NCI-H146 (cell line): ENCODE measurements at places on chromosomes 1 and 21.
A peak's percentile ranks its signal among the peaks of the same experiment; 100 is the strongest.

DNA sequence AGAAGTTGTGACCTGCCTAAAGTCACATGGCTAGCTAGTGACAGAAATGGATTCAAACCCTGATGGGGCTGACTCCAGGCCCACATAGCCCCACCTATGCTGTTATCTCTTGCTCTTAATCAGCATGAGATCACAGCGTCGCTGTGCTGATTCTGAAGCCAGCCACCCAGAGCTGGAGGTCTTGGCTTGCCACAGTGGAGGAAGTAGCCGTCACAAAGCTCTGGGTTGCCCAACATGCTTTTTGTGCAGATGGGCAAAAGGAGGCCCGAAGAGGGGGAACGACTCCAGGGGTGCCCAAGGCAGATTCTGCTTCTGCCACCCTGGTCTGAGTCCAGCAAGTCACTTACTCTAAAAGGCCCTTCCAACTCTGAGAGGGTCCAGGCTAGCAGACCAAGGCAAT, 14.7 kb upstream of the MFSD2A start:
- DNase-seq, result no peak

DNA sequence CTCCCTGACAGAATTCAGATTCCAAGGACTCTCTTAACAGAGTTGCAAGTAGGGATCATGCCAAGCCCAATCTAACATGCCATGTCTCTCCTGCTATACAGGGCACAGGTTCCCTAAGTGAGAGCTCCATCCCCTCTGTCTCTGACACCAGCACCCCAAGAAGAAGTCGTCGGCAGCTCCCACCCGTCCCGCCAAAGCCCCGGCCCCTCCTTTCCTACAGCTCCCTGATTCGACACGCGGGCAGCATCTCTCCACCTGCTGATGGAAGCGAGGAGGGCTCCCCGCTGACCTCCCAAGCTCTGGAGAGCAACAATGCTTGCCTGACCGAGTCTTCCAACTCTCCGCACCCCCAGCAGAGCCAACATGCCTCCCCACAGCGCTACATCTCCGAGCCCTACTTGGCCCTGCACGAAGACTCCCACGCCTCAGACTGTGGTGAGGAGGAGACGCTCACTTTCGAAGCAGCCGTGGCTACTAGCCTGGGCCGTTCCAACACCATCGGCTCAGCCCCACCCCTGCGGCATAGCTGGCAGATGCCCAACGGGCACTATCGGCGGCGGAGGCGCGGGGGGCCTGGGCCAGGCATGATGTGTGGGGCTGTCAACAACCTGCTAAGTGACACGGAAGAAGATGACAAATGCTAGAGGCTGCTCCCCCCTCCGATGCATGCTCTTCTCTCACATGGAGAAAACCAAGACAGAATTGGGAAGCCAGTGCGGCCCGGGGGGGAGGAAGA, 263.2 kb downstream of the ZNF648 start:
- DNase-seq, result no peak

DNA sequence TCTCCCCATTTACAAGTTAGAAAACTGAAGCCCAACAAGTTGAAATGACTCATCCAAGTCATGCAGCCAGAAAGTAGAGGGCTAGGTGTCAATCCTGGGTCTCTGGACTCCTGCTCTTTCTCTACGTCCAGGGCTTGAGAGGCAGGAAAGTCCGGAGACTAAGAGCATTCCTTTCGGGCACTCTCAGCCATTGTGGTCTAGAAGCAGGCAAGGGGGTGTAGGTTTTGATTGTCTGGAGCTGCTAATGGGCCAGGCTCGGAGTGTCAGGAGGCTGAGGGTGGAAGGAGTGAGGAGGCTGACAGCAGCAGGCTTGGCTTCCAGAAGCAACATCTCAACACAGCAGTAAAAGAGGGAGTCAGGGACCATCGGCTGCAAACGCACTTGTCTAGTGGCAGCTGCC, 107.6 kb upstream of the KLHDC7A start:
- no peak for DNase-seq

DNA sequence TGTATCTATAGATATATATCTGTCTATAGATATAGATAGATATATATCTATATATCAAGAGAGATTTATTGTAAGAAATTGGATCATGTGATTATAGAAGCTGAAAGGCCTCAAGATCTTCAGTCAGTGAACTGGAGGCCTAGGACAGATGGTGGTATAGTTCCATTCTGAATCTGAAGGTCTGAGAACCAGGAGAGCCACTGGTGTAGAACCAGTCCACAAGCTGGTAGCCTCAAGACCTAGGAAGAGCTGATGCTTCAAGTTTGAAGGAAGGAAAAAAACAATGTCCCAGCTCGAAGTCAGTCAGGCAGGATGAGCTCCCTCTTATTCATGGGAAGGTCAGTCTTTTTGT, 213.2 kb upstream of the JUN start:
- DNase-seq, result no peak

- DNase-seq, result no peak
Measured at GRCh38 chr1:28083876-28084275, 4.5 kb downstream of the EYA3 start.

DNA sequence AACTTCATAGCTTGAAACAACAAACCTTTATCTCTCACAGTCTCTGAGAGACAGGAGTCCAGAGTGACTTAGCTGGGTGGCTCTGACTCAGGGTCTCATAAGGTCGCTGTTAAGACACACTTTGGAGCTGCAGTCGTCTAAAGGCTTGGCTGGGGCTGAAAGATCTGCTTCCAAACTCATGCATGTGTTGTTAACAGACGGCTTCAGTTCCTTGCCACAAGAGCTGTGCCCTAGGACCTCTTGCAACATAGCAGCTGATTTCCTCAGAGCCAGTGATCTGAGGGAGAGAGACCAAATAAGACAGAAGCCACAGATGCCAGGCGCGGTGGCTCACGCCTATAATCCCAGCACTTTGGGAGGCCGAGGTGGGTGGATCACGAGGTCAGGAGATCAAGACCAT, 176.8 kb downstream of the DISC1 start:
- no peak for DNase-seq

GRCh38 chr1:79695138-79695537, 688.6 kb upstream of the ADGRL4 start:
- no peak for DNase-seq

GRCh38 chr1:213623064-213623581, 364.6 kb upstream of the PROX1 start:
- DNase-seq, result peak; percentile 58

- DNase-seq, result no peak
Measured at GRCh38 chr1:116704278-116704677, 36.7 kb upstream of the IGSF3 start.

DNA sequence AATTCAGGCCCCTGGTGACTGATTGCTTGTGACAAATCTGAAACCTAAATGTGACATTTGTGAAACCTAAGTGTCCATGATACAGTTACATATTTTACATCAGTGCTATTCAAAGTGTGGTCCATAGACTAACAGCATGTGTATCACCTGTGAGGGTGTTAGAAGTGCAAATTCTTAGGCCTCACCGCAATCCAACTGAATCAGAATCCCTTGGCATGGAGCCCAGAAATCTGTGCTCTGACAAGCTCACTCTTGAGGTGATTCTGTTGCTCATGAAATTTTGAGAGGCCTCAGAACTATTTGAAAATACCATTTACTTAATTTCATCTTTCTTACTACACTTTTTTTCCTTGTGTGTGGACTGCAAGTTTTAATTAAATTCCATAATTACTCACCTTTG, 587.9 kb downstream of the ADGRL2 start:
- no peak for DNase-seq

DNA sequence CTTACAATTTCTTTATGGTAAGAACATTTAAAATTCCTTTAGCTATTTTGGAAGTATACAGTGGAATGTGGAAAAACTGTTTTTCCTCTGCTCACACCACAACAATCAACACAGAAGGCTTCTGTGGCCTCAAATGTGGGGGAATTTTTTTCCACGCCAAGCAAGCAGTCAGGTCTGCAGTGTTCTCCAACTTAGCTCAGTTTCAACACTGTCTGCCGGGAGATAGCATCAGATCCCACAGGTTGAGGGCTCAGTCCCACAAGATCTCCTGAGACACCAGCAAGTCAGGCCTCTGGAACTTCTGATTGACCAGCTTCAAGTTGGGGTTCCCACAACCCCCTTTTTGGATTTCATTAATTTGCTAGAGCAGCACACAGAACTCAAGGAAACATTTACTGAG, 50.3 kb downstream of the PTBP2 start:
- DNase-seq, result no peak

DNA sequence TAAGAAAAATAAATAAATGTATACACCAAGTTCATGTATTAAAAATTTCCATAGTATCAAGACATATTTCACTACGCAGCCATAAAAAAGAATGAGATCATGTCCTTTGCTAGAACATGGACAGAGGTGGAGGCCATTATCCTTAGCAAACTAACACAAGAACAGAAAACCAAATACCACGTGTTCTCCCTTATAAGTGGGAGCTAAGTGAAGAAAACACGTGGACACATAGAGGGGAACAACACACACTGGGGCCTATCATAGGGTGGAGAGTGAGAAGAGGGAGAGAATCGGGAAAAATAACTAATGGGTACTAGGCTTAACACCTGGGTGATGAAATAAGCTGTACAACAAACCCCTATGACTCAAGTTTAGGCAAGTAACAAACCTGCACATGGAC, 552.4 kb upstream of the PBX1 start:
- DNase-seq, result no peak

- DNase-seq, result no peak
Measured at GRCh38 chr1:231063331-231063730, 23.3 kb upstream of the FAM89A start.

GRCh38 chr1:19038096-19038495, 81.6 kb upstream of the IFFO2 start:
- DNase-seq, result no peak

DNA sequence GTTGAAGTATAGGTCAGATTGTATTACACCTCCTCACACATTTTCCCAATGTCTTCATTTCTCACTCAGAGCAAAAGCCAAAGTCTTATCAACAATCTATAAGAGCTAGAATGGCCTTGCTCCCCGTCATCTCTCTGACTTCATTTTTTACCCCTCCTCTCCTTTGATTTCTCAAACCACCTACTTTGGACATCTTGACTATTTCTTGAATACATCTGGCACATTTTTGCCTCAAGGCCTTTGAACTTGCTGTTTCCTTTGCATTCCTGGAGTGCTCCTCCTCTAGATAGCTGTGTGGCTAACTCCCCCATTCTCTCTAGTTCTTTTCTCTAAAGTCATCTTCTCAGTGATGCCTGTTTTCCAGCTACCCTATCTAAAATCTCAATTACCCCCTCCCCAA, 7.2 kb upstream of the XCL2 start:
- no peak for DNase-seq

DNA sequence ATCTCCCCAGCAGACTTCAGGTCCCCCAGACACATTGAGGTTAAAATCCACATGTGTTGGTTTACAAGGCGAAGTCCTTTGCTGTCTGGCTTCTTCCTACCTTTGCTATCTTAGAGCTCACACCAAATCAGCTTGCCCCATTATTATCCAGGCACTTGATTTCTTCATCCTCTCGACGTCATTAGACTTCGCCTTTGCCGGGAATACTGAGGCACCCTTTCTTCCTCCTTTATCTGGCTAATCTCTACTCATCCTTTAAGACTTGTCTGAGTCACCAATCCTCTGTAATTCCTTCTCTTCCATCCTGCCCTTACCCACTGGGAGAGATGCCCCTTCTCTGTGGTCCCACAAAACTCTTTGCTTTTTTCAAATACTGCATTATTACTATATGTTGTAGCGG, 9.2 kb upstream of the XCL2 start:
- DNase-seq, result no peak

DNA sequence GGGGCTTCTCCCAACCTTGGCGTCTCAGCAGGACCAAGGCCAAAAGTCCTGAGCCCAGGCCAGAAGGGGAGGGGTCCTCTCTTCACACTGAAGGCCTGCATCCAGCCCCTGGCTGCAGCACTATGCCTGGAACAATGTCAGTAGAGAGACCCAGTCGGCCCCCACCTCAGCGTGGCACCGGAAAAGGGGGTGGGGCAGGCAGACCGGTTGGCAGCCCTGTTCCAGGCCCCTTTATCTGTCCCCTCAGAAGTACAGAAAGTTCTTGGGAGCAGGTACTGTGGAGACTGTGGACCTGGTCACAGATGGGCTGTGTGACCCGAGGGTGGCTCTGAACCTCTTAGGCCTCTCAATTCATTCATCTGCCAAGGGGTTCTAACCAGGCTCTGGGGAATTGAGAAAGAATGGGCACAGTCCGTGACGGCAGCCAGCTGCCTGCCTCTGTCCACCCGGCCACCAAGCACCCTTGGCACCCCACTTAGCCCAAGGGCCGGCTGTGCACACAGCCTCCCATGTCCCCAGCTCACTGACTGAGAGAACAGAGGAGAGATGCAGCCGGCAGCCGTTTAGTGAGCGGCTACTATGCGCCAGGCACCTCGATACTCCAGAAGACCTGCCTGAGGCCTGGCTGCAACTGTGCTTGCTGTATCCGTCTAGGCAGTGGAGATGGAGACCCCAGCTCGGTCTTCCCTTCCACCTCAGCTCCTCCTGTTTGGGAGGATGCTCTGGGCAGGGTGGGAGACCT, 23.9 kb downstream of the RUNX3 start:
- DNase-seq, result no peak

DNA sequence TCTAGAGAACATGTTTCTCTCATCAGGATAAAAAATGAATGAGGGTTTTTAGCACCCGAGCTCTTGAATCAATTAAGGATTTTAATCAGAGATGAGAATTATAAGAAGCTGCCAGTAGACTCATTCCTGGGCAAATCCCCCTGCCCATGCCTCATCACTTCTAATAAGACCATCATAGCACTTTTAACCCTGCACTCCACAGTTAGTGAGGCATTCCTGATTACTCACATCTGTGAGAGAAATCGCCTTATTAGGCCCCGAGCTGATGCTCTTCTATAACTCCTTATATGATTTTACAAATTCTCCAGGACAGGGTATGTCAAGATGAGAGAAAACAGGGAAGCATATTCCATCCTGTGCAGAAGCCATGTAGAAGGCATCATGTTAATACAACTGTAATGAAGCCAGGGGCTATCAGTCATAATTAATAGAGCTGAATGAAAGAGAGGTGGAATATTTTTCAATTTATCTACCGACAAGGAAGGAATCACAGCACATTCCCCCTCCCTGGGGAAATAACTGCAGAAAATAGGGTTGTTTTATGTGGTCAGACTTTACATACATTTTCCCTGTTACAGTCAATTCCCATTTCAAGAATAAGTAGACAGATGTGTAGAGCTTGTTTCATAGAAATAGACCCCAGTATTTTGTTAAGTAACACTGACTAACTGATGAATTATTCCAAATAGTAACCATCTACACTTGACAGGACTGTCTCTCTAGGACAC, 272.7 kb downstream of the HHIPL2 start:
- no peak for DNase-seq

DNA sequence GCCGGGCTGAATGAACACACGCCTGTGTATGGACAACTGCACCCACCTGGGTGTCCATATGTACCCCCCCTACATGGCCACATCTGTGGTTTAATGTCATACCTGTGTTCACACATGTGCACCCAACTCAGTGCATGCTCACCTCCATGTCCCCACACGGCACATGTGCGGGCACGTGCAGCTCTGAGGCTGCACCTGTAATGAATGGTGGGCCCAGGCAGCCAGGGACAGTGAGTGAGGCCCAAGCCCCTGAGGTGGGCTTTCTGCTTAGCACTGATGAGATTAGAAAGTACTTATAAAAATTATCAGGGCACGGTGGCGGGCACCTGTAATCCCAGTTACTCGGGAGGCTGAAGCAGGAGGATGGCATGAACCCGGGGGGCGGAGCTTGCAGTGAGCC, 42.5 kb upstream of the CSF3R start:
- DNase-seq, result no peak

- no peak for DNase-seq
Measured at GRCh38 chr1:164614316-164614715, 55.3 kb downstream of the PBX1 start.
